ENCODE measurements at places on chromosomes 16 and 17.

- DNase-seq = no peak
These were observed 80.1 kb downstream of the VAT1L start for GRCh38 chr16:77868478-77868877.

- DNase-seq = no peak
These were observed 9.5 kb upstream of the IGFBP4 start for GRCh38 chr17:40433551-40434415.

DNA sequence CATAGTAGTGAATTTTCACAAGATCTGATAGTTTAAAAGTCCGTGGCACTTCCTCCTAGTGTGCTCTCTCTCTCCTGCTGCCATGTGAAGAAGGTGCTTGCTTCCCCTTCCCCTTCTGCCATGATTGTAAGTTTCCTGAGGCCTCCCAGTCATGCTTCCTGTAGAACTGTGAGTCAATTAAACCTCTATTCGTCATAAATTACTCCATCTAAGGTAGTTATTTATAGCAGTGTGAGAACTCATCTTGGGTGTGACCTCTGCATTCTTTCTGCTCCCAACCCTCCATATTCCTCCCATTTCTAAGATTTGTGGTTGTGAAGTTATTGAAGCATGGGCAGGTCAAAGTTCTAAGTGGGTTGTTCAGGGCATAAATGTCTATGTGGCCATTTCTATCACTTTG, 62.1 kb upstream of the ADAMTS18 start:
- DNase-seq = no peak

DNA sequence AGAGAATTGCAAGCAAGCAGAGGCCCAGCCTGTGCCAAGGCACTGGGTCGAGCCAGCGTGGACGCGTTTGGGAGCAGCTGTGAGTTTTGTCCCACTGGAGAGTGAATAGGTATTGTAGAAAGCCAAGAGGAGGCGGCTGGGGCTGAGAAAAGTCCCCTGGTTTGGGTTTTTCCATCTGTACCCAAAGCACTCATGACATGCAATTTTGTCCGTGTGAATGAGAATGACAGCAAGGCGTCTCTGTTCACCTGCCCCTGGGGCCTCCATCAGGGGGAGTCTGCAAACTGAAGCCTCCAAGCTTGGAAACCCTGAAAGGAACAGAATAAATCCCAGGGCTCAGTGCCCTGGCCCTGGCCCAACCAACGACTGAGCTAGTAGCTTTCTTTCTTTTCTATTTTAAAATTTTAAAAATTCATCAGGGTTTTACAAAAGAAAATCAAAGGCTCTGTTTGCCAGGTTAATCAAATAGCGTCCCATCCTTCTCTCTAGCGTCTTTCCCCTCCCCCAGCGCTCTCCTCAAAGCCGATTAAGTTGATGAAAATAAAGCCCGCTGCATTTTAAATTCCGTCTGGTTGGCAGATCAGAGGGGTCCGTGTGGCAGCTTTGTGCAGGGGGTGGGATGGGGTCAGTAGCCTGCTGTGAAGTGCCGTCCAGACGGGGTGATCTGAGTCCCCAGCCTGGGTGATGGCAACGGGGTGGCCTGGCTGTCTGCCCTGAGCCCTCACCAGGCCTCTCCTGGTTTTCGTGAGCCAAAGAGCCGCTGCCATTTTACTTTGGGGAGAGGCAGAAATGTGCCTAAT, 171.0 kb downstream of the KATNIP start:
- DNase-seq = no peak

- DNase-seq = no peak
These were observed 39.2 kb upstream of the USP22 start for GRCh38 chr17:21082001-21082436.

DNA sequence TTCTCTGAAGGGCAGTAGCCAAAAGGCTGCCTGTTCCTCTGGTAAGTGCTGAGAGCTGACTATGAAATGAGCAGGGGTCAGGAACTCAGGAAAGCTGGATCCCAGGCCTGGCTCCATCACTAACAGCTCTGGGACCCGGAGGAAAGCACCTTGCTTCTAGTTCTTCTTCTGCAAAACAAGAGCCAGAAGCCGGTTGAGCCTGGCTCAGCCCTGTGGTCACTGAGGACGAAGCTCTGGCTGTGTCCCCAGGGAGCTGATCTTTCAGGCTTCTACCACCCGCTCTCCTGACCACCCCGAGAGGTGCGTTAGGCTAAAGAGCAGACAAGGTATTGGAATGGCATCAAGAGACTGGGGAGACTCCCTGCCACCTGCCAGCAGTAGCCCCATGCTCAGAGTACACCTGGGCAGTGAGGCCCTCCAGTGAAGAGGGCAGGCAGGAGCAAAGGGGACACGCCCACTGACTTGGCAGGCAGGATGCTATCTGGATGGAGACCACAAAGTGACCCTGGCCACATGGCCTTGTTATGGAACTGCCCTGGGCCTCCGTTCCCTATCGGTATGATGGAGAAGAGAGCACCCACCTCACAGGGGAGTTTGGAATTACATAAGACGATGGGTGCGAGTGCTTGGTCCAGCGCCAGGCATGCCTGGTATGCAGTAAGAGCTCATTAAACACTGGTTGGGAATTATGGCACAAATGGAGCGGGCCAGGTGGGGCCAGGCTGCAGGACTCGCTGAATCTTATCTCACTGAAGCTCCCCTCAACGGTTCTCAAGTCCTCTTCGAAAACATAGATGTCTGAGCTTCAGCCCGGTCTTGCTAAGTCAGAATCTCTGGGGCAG, 61.4 kb downstream of the COG7 start:
- DNase-seq = no peak

DNA sequence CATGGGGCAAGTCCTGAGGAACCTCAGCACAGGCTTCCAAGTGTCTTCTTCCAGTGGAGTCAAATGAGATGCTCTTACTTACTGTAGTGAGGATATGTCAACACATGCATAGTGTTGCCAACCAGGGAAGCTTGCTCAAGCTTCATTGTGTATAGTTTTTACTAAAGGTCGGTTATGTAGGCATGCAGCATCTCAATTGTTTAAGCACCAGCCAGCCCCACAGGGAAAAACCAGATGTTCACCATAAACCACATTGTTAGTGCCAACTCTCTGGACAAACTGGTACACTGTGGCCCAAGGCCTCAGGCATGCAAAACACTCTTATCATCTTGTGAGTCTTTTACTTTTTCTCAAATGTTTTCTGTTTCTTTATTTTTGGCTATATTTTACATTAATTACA, 152.1 kb downstream of the PHKB start:
- DNase-seq = no peak
